ENCODE measurements at places on chromosomes 1 and 21.

DNA sequence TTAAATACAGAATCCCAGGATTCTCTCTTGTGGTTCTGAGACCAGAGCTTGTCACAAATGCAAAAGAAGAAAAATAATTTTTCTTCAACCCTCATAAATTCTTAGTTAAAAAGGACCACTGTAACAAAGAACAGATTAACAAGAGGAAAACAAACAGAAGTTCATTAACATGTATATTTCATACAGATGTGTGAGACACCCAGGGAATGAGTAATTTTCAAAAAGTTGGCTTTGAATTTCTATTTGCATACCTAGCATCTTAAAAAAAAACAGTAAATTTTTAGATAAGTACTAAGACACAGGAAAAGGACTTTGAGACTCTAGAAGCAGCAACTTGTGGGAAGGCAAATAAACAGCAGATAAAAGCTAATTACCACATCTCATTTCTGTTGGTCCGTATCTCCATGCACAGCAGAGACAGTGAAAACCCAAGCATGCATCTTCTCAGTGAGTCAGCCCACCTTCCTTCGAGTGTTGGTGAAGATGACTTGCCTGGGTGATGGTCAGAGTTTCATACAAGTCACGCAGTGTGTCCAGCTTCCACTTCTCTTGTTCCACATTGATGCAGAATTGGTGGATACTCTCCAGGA lies 399.9 kb upstream of the ADAMTS5 start:
- peak; percentile 8 for DNase-seq

- no peak for DNase-seq
Observed at GRCh38 chr21:40436261-40436660, 410.7 kb downstream of the DSCAM start.

GRCh38 chr1:192171123-192171522 lies 12.9 kb downstream of the RGS18 start:
- DNase-seq = no peak

- peak; percentile 34 for DNase-seq
Observed at GRCh38 chr1:22922640-22923039, 50.0 kb downstream of the LACTBL1 start.

GRCh38 chr21:43269957-43270705 lies 101.3 kb downstream of the CRYAA start:
- no peak for DNase-seq

GRCh38 chr1:70497152-70497551 lies 86.1 kb downstream of the CTH start:
- no peak for DNase-seq

DNA sequence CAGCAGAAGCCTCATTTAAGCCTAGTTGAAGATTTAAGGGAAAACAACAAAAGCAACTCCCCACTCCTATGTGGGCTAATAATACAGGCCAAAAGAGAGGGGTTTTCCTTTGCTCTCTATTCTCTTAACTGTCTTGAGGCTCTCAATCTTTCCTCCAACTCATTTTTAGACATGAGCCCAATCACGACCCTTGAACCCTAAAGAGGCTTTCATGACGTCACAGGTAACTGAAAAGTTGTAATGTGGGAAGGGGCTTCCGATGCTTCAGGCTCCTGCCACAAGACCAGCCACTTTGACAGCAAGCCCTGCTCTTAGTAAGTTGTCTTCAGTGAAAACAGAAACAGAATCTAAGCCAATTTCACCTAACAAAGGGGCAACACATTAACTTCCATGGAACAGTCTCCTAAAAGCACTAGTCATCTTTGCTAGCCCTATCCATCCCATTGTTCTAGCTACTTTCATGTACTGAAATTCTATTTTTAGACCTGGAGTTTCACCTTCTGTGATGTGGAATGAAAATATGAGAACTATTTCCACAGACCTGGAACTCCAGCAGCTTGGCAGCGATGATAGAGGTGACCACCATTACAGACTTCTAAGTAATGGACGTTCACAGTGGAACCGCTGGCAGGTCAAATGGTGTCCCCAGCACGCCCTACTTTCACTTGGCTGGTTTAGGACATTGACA lies 36.3 kb downstream of the GPR161 start:
- no peak for DNase-seq

- DNase-seq = no peak
Observed at GRCh38 chr1:39907528-39908453, 6.1 kb upstream of the MYCL start.

DNA sequence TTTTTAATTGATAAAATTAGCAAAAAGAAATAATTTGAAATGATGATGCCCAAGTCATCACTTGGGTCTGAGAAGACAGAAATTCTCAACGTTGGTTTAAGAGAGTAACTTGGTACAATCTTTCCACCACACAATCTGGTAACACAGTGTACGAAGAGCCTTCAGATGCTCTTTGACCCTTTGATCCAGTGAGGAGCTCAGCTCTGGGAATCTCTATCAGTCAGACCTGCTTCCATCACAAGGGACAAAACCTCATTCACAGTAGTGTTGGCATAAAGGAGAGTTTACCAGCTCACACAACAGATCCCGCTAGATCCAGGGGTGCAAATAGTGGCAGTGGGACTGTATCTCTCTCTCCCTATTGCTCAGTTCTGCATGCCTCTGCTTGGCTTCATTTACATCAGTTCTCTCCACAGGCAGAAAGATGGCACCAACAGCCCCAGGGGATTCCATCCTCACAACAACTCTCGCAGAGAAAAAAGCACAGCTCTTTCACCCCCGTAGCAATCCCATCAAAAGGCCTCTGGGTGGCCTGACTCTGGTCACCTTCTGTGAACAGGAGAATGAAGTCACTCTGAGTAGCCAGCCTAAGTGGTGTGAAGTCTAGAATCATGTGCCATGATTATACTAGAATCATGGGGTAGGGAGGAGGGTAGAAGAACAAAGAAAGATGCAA lies 119.7 kb downstream of the ZNF281 start:
- DNase-seq = peak; percentile 23

DNA sequence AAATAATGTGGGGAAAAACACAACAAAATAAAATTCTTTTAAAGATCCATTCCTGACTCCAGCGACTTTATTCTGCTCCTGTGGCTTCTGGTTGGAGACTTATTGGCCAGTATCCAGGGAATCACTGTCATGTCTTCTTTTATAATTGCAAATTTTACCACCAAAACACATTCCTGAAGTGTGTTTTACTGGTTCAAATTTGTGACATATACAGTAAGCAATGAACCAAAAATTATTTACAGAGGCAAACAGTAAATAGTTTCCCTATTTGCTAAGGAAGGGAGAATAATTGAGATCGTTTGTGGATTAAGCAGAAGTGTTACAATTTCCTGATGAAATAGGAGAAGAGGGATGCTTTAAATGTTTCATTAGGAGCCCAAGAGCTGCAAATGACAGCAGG lies 118.7 kb downstream of the ZNF281 start:
- DNase-seq = no peak

DNA sequence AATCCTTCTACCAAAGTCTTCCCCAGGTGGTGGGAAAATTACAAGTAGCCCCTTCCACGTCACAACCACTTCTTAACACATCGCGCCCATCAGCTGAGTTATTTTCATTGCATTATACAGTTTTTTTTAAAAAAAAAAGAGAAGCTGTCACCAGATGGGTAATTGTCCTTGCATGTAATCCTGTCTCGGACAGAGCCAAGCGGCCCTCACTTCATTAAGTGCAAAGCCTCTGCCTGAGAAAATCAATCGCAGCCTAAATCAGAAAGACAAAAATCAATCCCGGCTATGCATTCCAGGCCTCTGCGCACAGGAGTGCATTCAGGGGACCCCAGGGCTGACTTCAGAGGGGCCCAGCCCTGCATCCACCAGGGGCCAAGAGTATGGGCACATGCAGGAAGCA lies 538.9 kb downstream of the NPHP4 start:
- no peak for DNase-seq

All from fibroblast of skin of right biceps (primary cell).